ENCODE measurements at places on chromosomes 1 and 21.

DNA sequence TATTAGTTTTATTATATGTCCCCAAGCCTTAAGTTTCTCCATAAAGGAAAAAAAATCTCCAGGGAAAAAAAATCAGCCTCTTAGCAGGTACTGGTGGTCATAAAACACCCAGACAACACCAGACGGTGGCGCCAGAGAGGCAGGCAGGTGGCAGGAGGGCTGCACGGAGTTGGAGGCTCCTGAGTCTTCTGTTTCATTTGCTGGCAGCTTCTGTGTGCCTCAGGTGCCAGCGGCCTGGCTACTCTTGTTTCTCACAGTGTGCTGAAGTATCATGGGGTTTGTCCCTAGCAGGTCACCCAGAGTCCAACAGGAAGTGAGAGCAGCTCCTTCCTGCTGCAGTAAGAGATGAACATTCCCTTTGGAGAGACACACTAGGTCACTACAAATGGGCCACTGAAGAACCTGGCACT, 123.3 kb upstream of the GADD45A start:
- peak; percentile 77 for DNase-seq

DNA sequence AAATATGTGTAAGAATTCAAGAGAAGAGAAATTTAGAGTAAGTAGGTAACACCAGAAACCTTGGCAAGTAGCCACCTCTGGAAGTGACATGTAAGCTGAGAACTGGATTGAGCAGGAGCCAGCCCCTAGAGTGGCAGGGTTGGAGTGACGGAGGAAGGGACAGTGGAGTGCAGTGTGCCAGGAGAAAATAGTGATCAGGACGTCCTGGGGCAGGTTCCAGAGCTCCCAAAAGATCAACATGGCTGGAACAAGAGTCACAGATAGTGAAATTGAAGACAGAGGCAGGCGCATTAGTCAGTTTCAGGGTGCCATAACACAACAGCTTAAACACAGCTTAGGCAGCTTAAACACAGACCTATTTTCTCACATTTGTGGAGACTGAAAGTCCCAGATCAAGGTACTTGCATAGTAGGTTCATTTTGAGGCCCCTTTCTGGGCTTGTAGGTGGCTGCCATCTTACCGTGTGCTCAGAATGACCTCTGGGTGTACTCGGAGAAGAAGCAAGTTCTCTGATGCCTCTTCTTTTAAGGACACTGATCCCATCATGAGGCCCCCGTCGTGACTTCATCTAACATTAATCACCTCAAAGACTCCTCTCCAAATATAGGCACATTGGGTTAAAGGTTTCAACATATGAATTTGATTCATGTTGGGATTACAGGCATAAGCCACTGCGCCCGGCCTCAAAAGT, 37.2 kb downstream of the GNPAT start:
- no peak for DNase-seq

DNA sequence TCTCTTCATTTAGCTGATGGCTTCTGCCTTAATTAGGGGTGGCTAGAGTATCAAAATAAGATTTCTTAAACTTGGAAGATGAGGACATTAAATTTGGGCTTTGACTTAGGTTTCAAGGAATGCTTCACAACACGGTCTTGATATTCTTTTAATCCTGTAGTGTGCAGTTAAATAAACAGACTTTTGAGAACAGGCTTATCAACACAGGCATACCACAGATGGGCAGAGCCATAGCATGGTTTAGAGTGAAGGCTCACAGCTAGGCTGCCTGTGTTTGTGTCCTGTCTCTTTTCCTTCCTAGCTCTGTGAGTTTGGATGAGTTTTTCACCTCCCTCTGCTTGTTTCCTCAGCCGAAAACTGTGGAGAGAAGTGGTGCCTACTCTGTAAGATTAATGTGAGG, 102.3 kb upstream of the IPO9 start:
- DNase-seq, result no peak

DNA sequence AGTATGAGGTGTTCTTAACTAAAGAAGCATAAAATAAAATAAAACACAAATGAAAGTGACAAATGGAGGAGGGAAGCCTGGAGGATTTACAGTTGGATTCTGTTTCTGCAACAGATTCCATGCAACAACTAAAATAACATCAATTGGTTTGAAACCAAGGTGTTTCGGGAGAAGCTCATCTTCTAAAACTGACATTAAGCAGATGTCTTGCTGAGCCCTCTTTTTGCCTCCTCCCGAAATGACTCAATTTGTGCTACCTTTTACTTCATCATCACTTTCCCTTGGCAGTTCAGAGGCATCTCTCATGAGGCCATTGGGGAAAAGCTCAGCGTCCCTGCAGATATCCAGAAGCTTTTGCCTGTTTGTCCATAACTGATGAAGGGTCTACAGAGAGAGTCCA, 121.6 kb upstream of the ADAR start:
- DNase-seq, result no peak

- no peak for DNase-seq
These were observed 102.6 kb downstream of the SELENOF start for GRCh38 chr1:86811142-86811924.

DNA sequence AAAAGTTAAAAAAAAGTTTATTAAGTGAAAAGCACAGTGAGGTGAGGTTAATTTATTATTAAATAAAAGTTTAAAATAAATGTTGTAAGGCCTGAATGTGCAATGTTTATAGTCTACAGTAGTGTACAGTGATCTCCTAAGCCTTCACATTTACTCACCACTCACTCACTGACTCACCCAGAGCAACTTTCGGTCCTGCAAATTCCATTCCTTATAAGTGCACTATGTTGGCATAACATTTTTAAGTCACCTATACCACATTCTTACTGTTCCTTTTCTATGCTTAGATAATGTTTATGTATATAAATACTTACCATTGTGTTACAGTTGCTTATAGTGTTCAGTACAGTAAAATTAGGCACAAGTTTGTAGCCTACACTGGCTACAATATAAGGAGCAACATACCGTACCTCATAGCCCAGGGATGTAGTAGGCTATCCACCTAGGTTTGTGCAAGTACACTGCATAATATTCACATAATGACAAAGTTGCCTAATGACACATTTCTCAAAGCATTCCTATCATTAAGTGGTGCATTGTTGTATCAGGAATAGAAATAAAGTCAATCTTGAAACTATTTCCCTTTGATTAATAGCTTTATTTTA, 426.5 kb upstream of the BRINP3 start:
- DNase-seq, result no peak

DNA sequence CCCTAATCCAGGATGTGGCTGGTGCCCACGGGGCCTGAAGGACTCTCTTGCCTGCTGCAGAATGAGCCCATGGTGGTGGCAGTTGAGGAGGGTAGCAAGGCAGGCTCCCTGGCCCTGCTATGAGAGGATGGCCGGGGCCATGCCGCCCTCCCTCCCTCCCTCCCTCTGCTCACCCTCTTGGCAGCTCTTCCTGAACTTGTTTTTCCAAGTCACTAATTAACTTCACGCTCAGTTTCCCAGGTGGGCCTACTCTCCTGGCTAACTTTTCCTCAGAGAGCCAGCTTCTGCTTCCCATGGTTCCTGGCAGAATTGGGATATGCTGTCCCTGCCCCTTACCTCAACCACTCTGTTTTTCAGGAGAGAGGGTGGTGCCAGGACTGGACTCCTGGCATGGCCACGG, 10.2 kb downstream of the KCNC4 start:
- DNase-seq, result no peak

- no peak for DNase-seq
These were observed 17.3 kb upstream of the ACADM start for GRCh38 chr1:75707191-75707590.

DNA sequence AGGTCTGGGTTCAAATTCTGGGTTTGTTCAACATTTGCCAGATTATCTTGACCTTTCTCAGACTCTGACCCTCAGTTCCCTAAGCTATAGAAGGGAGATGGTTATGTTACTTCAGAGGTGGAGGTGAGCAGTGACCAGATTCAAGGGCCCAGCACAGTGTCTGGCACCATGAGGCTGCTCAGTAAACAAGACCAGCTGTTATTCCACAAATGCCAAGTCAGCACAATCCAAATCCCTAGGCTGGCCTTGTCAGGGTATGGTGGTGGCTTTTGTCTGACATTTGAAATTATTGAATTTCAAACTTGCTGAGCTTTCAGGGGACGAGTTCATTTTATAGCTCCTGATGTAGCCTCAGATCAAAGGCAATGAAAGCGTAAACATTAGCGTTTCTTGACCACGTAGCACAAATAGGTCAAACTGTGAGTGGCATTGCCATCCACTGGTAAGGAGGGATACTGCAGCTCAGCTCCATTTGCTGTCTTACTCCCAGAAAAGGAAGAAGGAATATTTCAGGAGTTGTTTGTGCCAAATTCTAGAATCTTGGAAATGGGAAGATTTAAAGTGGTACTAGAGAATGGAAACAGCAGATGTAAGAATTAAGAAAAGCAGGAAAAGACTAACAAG, 94.3 kb upstream of the EDN2 start:
- no peak for DNase-seq

GRCh38 chr1:7478142-7478790, 292.8 kb upstream of the VAMP3 start:
- no peak for DNase-seq

- no peak for DNase-seq
These were observed 42.4 kb downstream of the PLPPR4 start for GRCh38 chr1:99306644-99307043.

DNA sequence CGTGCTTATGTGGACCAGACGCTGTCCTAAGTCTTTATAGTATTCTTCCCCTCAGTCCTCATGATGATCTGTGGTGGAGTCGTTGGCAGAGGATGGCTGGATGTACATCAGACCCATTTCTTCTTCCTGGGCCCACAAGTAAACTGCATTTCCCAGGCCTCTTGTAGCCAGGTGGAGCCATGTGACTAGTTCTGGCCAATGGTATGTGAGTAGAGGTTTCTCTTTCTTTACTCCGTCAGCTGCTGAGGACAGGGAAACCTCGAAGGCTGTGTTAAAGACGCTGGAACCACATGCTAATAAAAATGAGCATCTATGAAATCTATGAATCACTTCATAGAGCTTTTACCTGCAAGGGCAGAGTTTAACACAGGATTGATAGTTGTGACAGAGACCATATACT, 18.7 kb upstream of the ZNF362 start:
- DNase-seq, result no peak

- DNase-seq, result peak; percentile 20
These were observed 1.2 kb downstream of the TUT4 start for GRCh38 chr1:52551507-52552235.

DNA sequence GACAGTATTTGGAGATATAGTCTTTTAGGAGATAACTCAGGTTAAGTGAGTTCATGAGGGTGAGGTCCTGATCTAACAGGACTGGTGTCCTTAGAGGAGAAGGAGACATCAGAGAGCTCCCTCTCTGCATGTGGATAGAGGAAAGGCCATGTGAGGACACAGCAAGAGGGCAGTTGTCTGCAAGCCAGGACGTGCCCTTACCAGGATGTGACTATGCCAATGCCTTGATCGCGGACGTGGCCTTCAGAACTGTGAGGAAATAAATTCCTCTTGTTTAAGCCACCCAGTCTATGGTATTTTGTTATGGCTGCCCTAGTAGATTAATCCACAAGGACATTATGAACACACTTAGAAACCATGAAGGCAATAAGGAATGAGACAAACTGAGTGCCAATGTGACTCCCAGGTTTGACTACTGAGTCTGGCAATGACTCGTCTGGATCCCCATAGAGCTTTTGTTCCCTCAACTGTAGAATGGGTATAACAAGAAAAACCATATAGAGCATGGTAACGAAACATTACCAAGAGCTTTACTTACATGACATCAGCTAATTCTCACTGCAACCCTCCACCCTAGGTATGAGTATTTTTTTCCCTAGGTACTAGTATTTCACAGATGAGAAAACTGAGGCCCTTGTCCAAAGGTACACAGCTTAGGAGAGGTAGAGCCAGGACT, 6.5 kb downstream of the URB1 start:
- no peak for DNase-seq

- no peak for DNase-seq
These were observed 1023.5 kb upstream of the B3GALT2 start for GRCh38 chr1:194209920-194210319.

GRCh38 chr1:231702804-231703203, 76.2 kb downstream of the DISC1 start:
- DNase-seq, result no peak

GRCh38 chr1:233448109-233448689, 120.7 kb downstream of the MAP3K21 start:
- DNase-seq, result no peak

GRCh38 chr1:116804736-116805135, 50.5 kb downstream of the CD2 start:
- DNase-seq, result no peak

DNA sequence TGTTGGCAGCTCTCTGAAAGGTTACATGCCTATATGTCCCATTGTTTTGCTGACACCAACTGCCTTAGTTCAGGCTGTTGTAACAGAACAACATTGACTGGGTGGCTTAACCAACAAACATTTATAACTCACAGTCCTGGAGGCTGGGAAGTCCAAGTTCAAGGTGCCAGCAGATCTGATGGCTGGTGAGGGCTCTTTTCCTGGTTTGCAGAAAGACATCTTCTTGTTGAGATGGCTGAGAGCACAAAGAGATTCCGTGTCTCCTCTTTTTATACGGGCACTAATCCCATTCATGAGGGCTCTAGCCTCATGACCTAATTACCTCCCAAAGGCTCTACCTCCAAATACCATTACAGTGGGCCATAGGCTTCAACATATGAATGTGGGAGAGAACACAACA, 10.2 kb upstream of the STMN1 start:
- DNase-seq, result no peak

GRCh38 chr1:11596295-11596694, 57.9 kb downstream of the FBXO2 start:
- DNase-seq, result no peak

DNA sequence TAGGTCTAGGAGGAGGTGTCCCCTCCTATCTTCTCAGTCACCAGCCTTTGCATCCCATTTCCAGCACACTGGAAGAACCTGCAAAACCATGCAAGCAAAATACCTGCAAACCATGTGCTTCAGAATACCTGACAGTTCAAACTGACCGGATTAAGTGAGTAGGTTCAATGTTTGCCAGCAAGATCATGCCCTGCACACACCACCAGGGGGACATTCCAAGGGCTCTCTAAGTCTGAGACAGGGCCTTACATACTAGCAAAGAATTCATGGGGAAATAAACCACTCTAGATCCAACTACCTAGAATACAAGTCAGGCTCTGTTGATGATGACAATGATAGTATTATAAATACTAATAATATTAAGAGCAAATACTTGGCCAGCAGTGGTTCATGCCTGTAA, 27.6 kb downstream of the INPP5B start:
- no peak for DNase-seq

- no peak for DNase-seq
These were observed 17.2 kb downstream of the TIE1 start for GRCh38 chr1:43317817-43318471.

DNA sequence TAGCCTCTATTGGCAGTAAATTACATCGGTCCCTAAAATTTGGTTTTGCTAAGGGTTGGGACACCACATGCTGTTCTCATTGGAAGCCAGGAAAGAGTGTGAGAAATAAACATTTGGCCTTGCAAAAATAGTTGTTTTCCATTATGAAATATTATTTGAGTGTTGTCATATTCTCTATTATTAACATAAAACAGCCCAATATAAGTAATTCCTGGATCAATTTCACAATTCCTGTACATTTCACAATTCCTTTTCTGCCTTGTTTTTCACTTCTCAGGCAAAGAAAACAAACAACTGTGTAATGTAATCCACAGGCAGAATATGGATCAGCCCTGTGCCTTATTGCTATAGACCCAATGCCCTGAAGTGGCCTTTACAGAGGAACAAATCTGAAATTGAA, 40.5 kb downstream of the C1orf87 start:
- no peak for DNase-seq

- DNase-seq, result no peak
These were observed 63.3 kb downstream of the LRRC40 start for GRCh38 chr1:70142075-70142474.
